ENCODE measurements at places on chromosomes 5 and 9. TPM values are rescaled to one million over a fixed set of nuclear protein-coding genes. Genes with fewer than 3 reads are reported as not detected.

- H3K4me3 ChIP-seq = no peak overlapping the region
- no peak overlapping the region for H3K27ac ChIP-seq
- peaks cover under 1% of the 10 kb centered on the region for H3K4me1 ChIP-seq
- peaks cover 36% of the 10 kb centered on the region for H3K36me3 ChIP-seq
Measured at GRCh38 chr5:69276422-69277174, 41.9 kb downstream of the CDK7 start.

- no peak overlapping the region for H3K27ac ChIP-seq
- no peak overlapping the region for H3K4me3 ChIP-seq
- no peaks in the 10 kb centered on the region for H3K36me3 ChIP-seq
- no peak for DNase-seq
- H3K27me3 ChIP-seq = no peaks in the 10 kb centered on the region
- no peaks in the 10 kb centered on the region for H3K4me1 ChIP-seq
Measured at GRCh38 chr5:89546657-89547056, 663.7 kb upstream of the MEF2C start.

- no peak overlapping the region for H3K27ac ChIP-seq
- DNase-seq = no peak
- no peak overlapping the region for H3K4me3 ChIP-seq
- peaks cover 52% of the 10 kb centered on the region for H3K36me3 ChIP-seq
Measured at GRCh38 chr9:123109540-123110279, 76.2 kb downstream of the GPR21 start.

Gene PSAT1
- total RNA-seq = 69.5 TPM

Gene TMEFF1
- 1.7 TPM for total RNA-seq

Data from Calu3 (cell line).